ENCODE measurements at places on chromosomes 13 and 19.

DNA sequence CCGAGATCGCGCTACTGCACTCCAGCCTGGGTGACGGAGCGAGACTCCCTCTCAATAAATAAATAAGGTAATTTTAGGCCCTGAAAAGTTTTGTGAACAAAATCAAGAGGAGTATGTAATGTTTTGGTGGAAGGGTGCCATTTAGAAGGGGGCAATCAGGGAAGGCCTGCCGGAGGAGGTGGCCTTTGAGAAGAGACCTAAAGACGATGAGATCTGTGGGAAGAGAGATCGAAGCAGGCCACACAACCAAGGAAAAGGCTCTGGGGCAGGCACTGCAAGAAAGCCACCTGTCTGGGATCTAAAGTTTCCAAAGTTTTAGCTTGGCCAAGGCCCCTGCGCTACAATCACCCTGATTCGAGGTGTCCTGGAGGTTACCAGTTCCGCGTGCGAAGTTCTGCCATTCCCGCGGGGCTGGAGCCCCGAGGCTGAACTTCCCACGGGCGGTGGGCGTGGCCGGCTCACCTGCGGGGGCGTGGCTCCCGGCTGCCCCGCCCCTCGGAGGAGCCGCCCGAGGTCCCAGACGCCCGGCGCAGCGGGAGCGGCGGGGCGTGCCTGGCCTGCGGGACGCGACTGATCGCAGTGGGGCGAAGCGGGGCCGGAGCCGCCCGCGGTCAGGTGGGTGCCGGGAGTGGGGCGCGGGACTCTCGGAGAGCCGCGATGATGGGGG, at the start of gene KLC3:
KLC3 (plus strand) TSS at position 519 of the 667 bp plus-strand sequence. CDS start 4,792 bp downstream, outside the sequence.
- no peak for DNase-seq

DNA sequence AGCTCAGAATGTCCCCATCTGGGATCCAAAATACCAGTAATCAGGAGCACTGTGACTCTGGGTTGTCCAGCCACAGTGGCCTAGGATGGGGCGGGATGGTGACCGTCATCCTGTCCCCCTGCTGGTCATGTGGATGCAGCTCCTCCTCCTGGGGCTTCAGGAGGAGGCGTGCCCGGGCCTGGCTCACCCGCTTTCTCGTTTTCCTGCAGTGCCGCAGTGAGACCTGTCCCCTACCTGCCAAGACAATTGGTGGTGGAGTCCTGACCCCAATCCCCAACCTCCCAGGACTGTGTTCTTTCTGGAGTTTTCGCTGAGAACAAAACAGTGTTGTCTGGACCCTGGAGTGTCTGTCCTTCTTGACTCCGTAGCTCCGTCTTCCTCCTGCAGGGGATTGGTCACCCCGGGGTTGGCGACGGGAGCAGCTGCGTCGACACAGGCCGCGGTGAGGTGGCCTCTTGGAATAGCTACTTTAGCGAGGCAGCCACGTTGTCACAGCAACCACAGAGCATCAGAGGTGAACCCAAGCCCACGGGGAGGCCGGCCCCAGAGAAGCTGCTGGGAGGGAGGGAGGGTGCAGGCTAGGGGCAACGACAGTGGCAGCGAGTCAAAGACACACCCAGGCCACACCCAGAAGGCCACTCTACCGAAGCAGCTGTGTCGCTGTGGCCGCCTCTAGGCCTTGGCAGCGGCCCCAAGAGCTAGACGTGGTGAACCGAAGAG, 10.2 kb upstream of the EMC10 start:
- no peak for DNase-seq

- no peak for DNase-seq
Measured at GRCh38 chr13:106182404-106182803, 353.1 kb downstream of the EFNB2 start.

- DNase-seq: no peak
Measured at GRCh38 chr13:40345149-40345514, 321.3 kb downstream of the FOXO1 start.

GRCh38 chr13:25286308-25286968, 850 bp downstream of the MTMR6 start:
- DNase-seq: no peak

DNA sequence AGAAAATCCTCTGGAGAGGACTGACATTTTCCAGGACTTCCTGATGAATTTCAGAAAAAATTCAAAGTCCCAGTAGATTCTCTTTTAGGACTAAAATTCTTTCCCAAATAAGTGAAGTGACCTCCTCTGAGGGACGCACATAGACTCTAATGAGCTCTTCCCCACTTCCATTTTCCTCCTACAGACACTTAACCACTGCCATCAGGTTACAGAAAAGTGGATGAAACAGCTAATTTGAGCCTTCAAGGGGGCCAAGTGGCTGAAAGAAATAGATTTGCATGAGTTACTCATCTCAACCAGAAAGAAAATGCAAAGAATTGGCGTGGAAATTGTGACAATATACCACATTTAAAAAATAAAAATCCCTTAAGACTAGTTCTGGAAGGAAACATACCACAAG, 185.3 kb upstream of the EDNRB start:
- DNase-seq: no peak

GRCh38 chr13:96686286-96686685, 308.0 kb downstream of the OXGR1 start:
- DNase-seq: no peak

GRCh38 chr19:28990522-28990921, 222.4 kb downstream of the UQCRFS1 start:
- no peak for DNase-seq

DNA sequence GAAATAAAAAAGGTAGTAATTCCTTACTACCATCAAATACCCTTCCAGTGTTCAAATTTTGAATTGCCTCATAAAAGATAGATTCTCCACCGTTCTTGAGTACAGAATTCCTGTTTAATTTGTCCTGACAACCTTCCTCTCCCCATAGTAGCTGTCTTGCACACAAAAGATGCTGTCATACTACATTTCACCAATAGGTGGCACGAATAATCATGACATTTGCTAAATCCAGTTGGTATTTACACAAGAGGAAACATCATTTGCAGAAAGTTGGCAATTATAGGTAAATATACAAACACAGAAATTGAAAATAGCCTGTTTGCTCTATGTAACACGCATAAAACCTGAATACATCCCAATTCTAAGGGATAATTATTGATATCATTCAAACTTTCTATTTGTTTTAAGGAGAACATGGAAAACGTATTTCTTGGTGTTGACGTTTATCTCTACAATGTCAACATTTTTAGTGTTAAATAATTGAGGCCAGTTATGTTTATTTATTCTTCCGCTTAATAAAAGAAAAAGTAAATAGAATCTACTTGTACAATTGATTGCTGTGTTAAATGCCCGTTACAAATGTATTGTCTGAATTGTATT, 58.3 kb upstream of the CLDN10 start:
- DNase-seq: no peak

DNA sequence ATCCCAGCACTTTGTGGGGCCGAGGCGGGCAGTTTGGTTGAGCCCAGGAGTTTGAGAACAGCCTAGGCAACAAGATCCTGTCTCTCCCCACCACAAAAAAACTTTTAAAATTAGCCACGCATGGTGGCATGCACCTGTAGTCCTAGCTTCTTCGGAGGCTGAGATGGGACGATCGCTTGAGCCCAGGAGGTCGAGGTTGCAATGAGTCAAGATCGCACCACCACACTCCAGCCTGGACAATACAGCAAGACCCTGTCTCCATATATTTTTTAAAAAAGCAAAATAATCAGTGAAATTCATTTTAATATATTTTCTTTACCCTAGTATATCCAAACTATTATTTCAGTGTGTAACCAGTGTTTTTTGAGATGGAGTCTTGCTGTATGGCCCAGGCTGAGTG, 8.2 kb downstream of the AP2A1 start:
- DNase-seq: no peak

GRCh38 chr13:67123165-67123564, 107.0 kb downstream of the PCDH9 start:
- no peak for DNase-seq

DNA sequence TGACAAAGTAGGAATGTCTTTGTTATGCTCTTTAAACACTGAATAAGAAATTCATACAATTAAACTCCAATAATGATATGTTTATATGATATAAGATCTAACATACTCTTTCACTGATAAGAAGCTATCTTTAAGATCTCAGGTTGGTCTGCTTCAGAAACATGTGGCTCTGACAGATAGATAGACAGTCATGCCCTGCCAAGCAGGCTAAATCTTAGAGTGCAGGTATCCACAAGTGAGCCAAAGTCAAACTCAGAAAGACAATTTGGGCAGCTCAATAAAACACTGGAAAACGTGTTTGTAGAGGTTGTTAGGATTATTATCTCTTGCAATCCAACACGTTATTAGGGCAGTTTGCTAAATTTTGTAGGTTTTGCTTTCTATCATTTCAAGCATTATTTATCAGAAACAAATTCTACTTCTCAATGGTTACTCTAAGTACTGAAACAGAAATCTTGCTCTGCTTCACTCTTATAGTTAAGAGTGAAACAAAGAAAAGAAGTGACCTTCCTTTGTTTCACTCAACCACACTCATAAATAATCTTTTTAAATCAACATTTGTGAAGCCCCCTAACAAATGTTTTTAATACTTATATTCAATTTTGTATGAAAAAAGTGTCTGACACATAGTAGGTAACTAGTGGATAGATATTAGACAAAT, 1255.6 kb downstream of the DIAPH3 start:
- no peak for DNase-seq

- no peak for DNase-seq
Measured at GRCh38 chr13:50198508-50198907, 183.3 kb downstream of the KCNRG start.

GRCh38 chr13:100789481-100789880, 114.9 kb upstream of the TMTC4 start:
- DNase-seq: no peak

- no peak for DNase-seq
Measured at GRCh38 chr19:50799547-50799851, 9.3 kb downstream of the ACP4 start.
